ENCODE measurements at places on chromosomes 16 and 17. TPM values are rescaled to one million over a fixed set of nuclear protein-coding genes. Genes with fewer than 3 reads are reported as not detected.
A peak's percentile ranks its signal among the peaks of the same experiment; 100 is the strongest.

RASD1 gene
- 1.8 TPM for total RNA-seq

P2RX5 gene
- total RNA-seq: 15.5 TPM

EARS2 gene
- 47.8 TPM for total RNA-seq

PPY gene
- total RNA-seq: not detected

WFIKKN1 gene
- 10.2 TPM for total RNA-seq

GAS2L2 gene
- not detected for total RNA-seq

DHRS7C gene
- not detected for total RNA-seq

TP53TG3F gene
- total RNA-seq: not detected

KCNJ12 gene
- 1.5 TPM for total RNA-seq

TLE7 gene
- total RNA-seq: not detected

TBC1D26 gene
- 0.71 TPM for total RNA-seq

PRDM7 gene
- total RNA-seq: not detected

DNA sequence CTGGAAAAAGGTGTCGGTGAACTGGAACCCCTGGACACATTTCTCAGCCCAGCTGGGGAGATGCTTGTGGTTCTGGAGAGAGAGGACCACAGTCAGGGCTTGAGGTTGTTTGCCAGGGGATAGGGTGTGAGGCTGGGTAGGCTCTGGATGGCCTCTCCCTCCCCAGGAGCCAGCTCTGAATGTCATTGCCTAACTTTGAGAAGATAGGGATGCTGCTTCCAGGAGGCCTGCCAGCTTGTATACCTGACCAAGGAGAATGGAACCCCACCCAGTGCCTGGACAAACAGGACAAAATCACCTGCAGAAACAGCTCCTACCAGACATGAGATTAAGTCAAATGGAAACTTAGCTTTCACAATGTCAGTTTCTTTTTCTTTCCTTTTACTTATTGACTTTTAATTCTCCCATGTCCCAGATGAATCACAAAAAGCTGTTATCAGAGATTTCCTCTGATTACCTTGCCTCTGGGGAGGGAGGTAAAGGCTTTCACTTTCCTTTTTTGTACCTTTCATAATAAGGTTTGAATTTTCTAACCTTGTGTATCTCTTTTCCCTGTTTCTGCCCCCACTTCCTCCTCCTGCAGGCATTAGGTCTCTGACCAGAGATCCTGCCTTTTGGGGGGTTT lies 29.8 kb upstream of the PLLP start:
- H3K36me3 ChIP-seq: no peaks in the 10 kb centered on the region
- H3K4me3 ChIP-seq: no peak overlapping the region
- H3K4me1 ChIP-seq: peaks cover 6% of the 10 kb centered on the region
- no peak for DNase-seq

GRCh38 chr17:69078864-69079263 lies 18.1 kb upstream of the ABCA9 start:
- H3K4me3 ChIP-seq: no peak overlapping the region
- H3K27me3 ChIP-seq: no peaks in the 10 kb centered on the region
- H3K27ac ChIP-seq: no peak overlapping the region
- H3K36me3 ChIP-seq: no peaks in the 10 kb centered on the region
- H3K4me1 ChIP-seq: no peaks in the 10 kb centered on the region

DNA sequence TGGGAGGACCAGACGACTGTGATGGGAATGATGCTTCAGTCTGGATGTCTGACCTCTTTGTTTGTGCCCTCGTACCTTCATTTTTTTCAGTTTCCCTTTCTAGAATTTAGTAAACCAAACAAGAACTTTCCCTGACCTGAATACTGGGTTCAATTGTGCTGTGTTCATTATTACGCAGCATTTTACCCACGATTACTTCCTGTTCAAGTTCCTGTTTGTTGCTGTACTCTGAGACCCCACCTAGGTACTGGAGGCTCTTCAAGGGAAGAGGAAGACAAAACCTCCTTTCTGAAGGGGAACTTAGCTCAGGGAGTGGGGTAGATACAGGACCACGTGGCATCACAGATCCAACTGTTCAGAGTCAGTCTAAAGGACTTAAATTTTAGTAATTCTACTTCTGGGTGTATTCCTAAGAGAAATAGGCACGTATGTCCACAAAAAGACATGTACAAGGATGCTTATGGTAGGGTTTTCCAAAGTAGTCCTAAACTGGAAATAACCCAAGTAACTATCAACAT lies 9.2 kb upstream of the PRKCB start:
- H3K36me3 ChIP-seq: no peaks in the 10 kb centered on the region
- H3K4me1 ChIP-seq: no peaks in the 10 kb centered on the region
- H3K4me3 ChIP-seq: no peak overlapping the region
- no peak for DNase-seq

DNA sequence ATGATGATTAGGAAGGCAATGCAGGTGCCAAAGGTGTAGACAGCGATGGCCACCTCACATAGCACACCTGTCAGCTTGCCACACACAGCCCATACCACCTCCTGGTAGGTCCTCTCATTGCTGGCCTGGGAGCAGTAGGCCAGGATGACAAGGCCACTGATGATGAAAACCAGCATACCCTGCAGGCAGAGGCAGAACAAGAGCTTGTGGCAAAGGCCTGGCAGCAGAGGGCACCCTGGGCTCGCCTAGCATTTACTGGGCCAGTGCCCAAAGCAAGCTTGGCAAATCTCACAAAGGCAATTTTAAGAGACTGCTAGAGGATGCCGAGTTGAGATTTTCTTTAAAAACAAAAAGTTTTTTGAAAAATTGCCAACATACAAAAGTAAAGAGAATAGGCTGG lies 5.9 kb downstream of the SLC38A7 start:
- no peaks in the 10 kb centered on the region for H3K4me1 ChIP-seq
- H3K4me3 ChIP-seq: no peak overlapping the region
- no peaks in the 10 kb centered on the region for H3K27me3 ChIP-seq
- DNase-seq: no peak
- H3K36me3 ChIP-seq: peaks cover 22% of the 10 kb centered on the region

DNA sequence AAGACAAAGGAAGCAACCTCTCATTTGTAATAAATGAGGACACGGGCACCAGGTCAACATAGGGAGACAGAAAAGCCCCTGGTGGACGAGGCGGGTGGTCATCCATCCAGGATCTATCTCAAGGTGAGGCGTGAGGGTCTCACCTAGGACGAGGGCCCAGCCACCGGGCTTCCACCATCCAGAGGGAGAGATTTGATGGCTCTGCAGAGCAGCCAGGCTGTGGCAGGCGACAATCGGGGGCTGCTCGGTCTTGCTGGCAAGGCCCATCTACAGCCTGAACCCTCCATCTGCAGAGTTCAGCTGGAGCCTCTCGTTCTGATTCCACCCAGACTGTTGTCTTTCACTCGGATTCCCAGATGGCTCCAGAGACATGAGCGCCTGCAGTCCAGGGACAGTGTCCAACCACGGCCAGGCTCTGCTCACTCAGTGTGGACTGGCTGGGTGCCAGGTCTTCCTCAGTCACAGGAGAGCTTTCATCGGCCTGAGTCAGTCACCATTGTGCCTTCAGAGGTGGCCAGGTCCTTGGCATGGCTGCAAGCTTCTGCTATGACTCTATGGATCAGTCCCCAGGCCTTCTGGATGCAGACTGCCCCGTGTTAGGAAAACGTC lies 5.9 kb downstream of the LITAFD start:
- H3K27ac ChIP-seq: no peak overlapping the region
- H3K4me1 ChIP-seq: peaks cover 12% of the 10 kb centered on the region
- no peak for DNase-seq

- H3K4me1 ChIP-seq: no peaks in the 10 kb centered on the region
- DNase-seq: no peak
- H3K27ac ChIP-seq: no peak overlapping the region
These were observed 572.2 kb upstream of the SOX9 start for GRCh38 chr17:71548540-71549190.

DNA sequence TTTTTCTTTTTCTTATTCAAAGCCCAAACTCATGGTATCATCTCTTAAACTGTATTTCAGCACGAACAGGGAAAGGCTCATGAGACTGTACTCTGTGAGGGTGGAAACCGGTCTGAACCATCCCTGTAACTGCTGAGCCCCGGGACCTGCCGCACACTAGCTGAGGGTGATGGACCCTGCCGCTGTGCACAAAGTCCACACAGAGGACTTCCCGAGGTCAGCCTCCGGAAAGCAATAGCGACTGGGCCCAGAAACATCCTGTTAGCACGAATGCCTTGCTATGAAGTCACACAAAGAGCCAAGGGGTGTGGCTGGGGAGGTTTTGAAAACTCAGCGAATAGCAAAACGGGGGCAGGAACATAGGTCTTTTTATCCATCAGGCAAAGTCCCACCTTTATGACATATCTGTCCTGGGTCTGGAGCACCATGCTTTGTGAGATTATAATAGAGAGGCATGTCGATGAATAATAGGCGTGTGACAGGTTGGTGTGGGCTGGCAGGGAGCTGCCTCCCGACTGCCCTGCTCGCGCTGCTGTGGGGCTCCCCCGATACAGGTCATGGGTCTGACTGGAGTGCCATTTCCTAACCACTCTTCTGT lies 33.4 kb downstream of the CDK5R1 start:
- H3K4me3 ChIP-seq: peak overlapping the region; percentile 57
- DNase-seq: no peak
- H3K27me3 ChIP-seq: no peaks in the 10 kb centered on the region
- no peaks in the 10 kb centered on the region for H3K36me3 ChIP-seq

DNA sequence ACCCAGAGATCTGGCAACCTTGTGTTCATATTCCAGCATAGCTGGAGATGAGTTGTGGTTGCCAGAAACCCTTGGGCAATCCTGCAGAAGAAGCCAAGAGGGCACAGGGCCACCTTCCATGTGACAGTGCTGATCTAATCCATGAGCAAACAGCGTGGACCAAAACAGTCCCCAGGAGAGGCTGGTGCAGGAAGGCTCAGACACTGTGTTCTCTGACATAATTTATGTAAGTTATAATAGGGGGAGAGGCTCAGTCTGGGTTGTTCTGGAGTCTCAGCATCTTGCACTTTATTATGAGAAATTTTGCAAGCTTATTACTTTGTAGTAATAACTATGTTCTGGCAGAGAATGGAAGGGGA lies 273.9 kb downstream of the HAPSTR1 start:
- H3K4me3 ChIP-seq: no peak overlapping the region
- no peaks in the 10 kb centered on the region for H3K4me1 ChIP-seq
- no peaks in the 10 kb centered on the region for H3K36me3 ChIP-seq
- H3K27ac ChIP-seq: no peak overlapping the region

DNA sequence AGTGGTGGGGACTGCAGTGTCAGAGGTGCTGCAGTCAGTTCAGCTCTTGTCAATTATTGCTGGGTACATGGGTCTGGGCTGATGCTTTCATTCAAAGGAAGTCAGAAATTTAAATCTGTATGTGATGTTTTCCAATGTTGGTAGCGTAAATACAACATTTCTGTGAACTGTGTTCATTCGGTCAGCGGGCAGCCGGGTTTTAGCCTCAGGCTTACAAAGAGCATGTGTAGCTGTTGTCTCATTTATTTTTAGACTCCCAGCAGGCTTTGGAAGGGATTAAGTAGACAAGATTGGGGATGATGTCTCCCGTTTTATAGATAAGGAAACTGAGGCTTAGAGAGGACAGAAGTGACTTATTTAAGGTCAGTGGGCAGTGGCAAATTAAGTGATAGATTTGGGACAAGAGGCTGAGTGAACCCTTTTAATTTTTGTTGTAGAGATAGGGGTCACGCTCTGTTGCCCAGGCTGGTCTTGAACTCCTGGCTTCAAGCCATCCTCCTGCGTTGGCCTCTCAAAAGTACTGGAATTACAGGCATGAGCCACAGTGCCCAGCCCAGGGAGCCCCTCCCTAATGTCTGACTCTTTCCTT lies 8.1 kb downstream of the AQP8 start:
- H3K4me3 ChIP-seq: no peak overlapping the region
- no peaks in the 10 kb centered on the region for H3K4me1 ChIP-seq
- no peaks in the 10 kb centered on the region for H3K36me3 ChIP-seq

DNA sequence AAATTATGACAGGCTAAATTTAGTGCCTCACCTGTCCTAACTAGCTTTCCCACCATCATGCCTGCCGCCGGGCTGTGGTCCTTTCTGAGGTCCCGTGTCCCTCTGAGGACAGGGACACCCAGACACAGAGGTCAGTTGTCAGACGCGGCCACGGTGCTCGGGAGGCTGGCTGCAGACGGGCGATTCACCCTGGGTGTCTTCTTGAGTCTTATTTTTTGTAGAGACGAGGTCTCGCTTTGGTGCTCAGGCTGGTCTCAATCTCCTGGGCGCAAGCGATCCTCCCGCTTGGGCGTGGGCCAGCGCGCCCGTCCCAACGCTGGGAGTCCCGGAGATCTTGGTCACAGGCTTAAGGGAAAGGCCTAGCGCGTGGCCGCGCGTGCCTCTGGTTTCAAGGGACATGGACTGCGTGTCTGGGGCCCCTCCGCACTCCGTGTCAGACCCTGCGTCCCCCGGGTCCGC lies 797 bp upstream of the RAB11FIP3 start:
- H3K27me3 ChIP-seq: peaks cover 33% of the 10 kb centered on the region
- peaks cover 15% of the 10 kb centered on the region for H3K4me1 ChIP-seq
- H3K27ac ChIP-seq: no peak overlapping the region
- peak overlapping the region; percentile 74 for H3K4me3 ChIP-seq
- peak; percentile 78 for DNase-seq

DNA sequence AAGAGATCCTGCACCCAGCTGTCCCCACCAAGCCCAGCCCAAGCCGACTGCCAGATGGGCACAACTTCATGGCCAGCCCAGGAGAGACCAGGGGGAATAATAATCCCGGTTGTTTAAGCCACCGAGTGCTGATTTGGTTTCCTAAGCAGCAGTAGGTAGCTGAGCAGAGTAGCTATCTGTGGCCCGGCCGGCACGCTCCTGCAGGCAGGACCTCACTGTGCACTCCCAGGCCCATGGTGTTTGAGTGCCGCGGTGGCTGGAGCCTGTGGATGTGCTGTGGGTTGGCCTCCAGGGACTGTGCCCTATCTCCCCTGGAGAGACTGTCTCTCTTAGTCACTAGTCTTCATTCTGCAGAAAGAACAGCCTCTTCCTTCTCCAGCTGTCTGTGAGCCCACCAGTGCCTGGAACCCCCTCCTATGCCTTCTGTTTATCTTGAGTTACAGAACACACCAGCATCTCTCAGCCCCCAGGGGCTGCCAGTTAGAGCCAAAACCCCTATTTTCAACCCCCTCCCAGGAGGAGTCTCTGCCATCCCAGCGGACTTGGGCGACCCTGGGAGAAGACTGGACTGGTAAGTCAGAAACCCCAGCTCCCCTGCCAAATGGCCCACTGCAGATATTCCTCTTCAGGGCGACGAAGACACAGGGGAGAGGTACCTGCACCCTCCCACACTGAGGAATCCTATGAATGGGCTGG lies 152.0 kb downstream of the SDK2 start:
- no peak overlapping the region for H3K27ac ChIP-seq
- no peaks in the 10 kb centered on the region for H3K36me3 ChIP-seq
- H3K27me3 ChIP-seq: no peaks in the 10 kb centered on the region
- peaks cover 2% of the 10 kb centered on the region for H3K4me1 ChIP-seq

Measured in H1 (cell line).